AG10803 (cell line): ENCODE measurements at places on chromosomes 6 and 20.

DNA sequence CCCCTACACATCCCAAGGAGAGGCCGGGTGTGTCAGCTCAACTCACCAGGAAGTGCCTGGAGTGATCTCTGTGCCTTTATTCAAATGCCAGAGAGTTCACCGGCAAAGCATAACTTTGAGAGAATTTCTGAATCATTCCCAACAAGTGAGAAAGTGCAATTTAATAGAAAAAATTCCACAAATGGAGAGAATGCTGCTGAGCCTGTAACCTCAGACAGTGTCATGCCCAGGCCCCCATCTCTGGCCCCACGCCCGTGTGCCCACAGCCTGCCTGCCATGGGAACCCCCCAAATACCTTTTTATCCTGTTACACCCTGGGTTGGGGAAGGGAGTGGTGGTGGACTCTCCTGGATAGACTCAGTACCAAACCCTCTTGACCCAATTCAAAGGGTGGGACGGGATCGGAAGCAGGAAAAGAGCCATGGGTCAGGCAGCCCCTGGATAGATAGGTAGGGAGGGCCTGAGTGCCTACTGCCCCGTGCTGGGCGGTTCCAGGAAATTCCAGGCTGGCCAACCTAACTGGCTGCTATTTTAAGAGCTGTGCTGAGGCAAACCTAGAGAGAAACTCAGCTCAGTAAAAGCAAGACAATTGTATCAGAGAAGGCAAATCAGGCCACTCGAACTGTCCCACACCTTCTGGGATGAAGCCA is 179.0 kb upstream of the FOXA2 start:
- peak; percentile 18 for DNase-seq

- no peak for DNase-seq
These were observed 38.0 kb upstream of the ECHDC1 start for GRCh38 chr6:127381384-127381783.

GRCh38 chr6:115319823-115320222 is 740.9 kb downstream of the FRK start:
- DNase-seq = no peak

GRCh38 chr20:53964501-53965253 is 105.7 kb downstream of the BCAS1 start:
- no peak for DNase-seq

GRCh38 chr6:105097288-105097687 is 82.5 kb downstream of the POPDC3 start:
- no peak for DNase-seq
